NCI-H187 (cell line): ENCODE measurements at places on chromosomes 5 and 9.

GRCh38 chr9:115461280-115461679 is 343.3 kb upstream of the TNC start:
- DNase-seq: no peak

DNA sequence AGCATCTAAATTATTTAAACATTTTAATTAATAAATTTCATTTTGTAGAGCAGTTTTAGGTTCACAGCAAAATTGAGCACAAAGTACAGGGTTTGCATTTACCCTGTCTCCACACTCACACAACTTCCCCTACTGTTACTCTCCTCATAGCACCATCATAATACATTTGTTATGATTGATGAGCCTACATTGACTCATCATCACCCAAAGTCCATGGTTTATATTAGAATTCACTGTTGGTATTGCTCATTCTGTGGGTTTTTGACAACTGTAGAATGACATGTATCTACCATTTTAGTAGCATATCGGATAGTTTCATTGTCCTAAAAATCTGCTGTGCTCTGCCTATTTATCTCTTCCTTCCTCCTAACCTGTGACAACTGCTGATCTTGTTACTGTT is 411.1 kb upstream of the MPDZ start:
- DNase-seq: no peak

- DNase-seq: no peak
Observed at GRCh38 chr9:70514273-70514672, 99.8 kb upstream of the KLF9 start.

DNA sequence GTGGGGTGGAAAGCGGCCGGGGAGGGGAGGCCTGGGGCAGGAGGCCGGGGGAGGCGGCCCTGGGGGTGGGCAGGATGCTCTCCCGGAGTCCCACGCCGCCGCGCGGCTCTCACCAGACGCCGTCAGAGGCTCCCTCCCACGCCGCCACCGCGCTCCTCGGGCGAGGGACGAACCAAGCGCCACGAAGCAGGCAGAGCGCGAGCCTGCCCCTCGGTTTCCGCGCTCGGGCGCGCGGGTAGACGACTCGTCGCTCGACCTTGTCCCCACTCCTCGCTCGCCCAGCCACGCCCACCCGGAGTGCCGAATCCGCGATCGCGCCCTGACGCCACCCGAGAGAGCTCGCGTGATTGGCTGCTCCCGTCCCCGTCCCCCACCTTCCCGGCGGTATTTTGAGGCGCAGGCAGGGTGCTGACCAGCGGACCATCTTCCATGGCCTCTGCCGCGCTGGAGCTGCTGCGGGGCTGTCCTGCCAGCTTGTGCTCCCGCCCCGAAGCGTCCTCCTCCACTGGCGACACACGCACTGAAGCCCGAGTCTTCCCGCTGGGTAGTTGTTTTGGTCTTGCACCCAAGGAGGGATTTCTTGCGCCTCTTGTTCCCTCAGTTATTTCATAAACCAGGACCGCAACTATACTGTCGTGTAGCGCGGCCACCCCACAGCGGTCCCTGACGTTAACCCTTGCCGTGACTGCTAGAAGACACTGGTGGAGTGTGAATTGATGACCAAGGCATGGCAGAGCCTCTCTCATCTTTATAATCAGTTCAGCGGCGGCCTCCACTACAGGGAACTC is at the start of gene GNE:
Gene GNE, minus strand, starts transcription at position 241 of the 788 bp plus-strand sequence. CDS start 9,093 bp downstream, outside the sequence.
- peak; percentile 63 for DNase-seq

DNA sequence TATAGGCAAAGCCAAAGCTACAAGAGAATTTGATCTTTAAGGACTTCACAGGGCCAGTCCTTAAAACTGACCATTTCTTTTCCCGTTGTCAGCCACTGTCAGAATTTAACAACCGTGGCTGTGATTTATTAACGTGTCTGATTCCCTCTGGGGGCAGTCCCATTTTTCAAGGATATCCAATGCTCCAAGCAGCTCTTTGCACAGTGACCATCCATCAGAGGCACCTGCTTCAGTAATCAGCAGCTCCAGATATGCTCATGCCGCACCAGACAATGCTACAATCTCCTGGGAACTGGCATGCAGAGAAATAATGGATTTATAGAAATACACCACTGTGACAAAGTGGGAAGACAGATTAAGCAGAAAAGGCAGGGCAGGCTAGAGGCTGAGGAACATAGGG is 163.3 kb upstream of the PPP1R2B start:
- no peak for DNase-seq

- DNase-seq: no peak
Observed at GRCh38 chr5:173648308-173648866, 31.9 kb upstream of the BOD1 start.

DNA sequence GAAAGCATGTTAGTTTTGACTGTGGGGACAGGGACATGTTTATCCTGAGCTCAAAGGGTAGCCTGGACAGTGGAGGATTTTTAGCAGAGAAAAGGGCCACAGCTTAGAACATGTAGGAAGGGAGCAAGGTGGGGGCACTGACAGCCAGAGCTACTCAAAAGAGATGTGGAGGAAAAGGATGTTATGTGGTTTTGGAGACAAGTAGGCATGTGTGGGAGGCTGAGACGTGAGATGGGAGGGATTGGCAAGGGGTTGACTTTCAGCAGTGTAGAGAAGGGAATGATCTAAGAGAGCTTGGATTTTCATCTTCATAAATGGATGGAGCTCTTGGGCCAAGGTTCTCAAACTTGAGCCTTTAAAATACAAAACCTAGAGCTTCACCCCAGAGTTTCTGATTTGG is 24.0 kb downstream of the SYK start:
- no peak for DNase-seq

- no peak for DNase-seq
Observed at GRCh38 chr5:150045549-150045948, 40.8 kb downstream of the CSF1R start.

DNA sequence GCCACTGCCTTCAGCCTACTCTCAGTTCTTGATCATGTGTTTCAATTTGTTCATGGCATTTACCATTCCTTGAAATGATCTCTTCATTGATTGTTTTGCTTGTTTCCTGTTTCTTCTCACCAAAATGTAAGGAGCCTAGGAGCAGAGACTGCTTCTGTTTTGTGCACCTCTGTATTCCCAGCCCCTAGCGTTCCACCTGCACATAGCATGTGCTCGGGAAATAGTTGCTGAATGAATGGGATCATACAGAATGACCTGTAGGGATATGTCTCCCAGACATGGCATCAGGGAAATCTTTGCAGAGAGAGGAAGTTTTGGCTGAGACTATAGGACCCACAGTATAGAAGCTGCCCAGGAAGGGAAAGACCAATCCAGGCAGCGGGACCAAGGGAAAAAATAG is 6.2 kb upstream of the CERCAM start:
- no peak for DNase-seq

GRCh38 chr5:37116359-37116758 is 132.8 kb downstream of the CPLANE1 start:
- no peak for DNase-seq

DNA sequence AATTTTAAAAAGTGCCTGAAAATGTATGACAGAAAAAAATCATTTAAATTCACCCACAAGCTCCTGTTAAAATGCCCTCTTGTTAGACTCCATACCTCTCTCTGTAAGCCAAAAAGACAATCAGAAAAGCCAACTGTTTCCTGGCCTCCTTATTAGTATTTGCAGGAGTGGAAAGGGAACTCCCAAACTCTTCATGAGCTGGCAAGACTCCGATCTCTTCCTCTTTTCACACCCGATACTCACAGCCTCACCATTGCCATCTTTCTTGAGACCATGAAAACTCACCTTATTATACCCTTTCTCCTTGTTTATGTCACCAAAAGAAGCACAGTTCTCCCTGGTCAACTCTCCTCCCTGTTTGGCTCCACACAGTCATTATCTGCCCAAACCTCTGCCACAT is 197.8 kb downstream of the DMAC1 start:
- no peak for DNase-seq

DNA sequence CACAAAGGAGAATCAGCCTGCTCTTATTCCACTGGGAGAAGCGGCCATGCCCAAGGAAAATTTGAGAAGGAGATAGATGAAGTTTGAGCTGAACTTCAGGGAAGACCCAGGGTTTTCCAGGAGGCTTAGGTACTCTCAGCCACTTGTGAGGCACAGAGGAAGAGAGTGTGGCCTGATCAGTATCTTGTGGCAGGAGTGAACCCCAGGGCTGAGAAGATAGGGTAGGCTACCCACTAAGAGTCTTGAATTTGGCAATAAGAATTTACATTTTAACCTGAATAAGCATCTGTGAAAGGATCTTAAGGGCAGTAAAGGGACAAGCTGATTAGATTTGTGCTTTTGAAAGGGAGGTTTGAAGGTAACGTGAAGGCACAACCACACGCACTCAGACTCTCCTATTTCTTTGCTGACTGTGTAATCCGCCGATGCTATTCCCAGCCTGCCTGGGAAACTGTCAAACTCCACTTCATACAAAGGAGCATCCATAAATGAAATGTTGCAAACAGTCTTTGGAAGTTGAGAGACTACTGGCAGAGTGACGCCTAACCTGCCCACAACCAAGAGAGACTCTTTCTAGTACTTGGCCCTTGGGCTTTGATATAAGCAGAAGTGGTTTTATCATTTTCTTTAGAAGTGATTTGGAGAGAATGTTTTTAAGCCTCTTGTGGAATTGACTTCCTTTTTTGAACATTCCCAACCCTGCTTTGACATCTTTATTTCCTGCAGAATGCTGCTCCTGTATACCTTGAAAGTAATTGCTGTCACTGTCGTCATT is 108.2 kb upstream of the VCAN start:
- no peak for DNase-seq

- DNase-seq: no peak
Observed at GRCh38 chr5:155278532-155278931, 265.0 kb downstream of the KIF4B start.

DNA sequence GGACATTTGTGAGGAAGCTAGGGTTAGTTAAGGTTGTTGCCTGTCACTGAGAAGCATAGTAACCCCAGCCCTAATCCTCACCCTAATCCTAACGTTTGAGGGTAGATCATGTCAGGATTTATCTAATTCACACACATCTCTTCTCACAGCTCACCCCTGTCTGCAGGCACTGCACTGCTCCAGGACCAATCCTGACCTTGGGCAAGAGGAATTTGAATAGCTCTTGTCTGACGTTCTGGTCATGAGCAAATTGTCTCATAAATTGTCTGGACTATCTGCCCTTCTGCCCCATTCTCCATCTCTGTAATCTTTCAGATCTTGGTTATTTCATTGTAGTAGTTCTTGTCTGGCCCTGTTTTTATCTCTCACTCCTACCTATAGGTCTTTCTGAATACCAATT is 18.7 kb downstream of the CRHBP start:
- DNase-seq: no peak

- no peak for DNase-seq
Observed at GRCh38 chr5:101539315-101539714, 636.2 kb upstream of the ST8SIA4 start.

GRCh38 chr5:111383288-111383970 is 128.9 kb downstream of the STARD4 start:
- no peak for DNase-seq

DNA sequence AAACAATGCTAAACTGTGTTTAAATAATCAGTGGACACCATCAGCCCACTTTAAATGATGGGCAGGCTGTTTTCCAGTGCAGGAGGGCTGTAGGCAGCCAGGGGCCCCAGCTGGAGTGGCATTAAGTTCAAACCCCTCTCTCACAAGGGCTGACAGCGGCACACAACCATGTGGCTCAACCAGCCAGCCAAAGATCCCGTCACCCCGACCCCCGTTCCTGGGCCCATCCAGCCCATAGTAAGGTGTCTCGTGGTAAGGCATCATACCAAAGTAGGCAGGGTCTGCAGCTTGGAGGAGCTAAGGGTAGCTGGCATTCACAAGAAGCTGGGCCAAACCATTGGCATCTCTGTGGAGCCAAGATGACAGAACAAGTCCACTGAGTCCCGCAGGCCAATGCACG is 24.9 kb downstream of the BTNL9 start:
- DNase-seq: no peak
